ENCODE measurements at places on chromosomes 7 and 10. TPM values are rescaled to one million over a fixed set of nuclear protein-coding genes. Genes with fewer than 3 reads are reported as not detected.

KIF11 gene
- 41.4 TPM for total RNA-seq

DNA sequence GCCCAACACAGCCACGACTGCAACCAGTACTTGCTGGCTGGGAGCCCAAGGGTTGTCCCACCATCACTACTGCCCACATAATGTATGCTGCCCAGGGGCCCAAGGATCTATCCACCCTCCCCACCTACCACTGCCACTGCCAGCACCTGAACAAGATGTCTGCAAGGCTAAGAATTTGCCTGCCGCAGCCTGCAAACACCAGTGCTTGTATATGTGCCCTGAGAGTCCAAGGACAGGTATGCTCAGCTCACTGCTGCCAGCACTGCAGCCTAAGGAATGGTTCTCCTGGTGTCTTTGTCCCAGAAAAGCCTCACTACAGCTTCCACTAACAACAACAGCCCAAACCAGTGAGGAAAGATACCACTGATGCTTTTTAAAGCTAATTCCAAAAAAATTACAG lies 1174.0 kb downstream of the SORCS1 start:
- DNase-seq: no peak
- H3K4me1 ChIP-seq: no peaks in the 10 kb centered on the region
- H3K27me3 ChIP-seq: no peaks in the 10 kb centered on the region
- no peak overlapping the region for H3K4me3 ChIP-seq
- H3K36me3 ChIP-seq: no peaks in the 10 kb centered on the region

DNA sequence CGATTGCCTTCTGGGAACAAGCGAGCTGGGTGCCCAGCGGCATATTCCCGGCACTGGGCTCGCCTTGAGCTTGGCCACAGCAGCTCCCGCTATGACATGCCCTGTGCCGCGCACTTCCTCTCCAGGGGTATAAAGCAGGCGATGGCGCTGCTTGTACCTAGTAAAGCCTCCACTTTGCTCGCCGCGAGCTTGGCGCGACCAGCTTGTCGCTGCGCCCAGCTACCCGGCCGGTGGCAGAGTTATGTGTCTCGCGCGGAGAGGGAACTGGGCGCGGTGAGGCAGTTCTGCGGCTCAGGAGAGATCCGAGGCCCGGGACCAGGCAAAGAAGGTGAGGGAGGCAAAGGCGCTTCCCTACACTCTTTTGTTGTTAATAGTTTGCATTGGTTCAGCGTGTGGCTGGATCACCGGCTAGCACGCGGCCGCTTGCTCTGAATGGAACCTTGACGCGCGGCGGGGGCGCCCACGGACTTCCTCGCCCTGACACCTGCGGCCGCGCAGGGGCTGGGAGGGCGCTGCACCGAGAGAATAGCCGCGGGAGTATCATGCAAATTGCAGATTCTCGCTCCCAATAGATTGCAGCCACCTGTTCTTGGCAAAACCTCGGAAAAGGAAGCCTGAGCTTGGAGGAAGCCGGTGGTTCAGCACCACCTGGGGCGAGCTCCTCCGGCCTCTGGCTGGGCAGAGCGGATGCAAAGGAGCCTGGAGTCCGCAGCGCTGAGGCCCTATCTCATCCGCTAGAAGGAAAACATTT lies 3.0 kb upstream of the BUB3 start:
- peak; percentile 17 for DNase-seq
- peaks cover 37% of the 10 kb centered on the region for H3K27me3 ChIP-seq
- H3K27ac ChIP-seq: no peak overlapping the region
- H3K4me1 ChIP-seq: peaks cover 33% of the 10 kb centered on the region
- H3K36me3 ChIP-seq: peaks cover 33% of the 10 kb centered on the region

GRCh38 chr7:45416846-45417245 lies 157.3 kb upstream of the ADCY1 start:
- no peaks in the 10 kb centered on the region for H3K36me3 ChIP-seq
- no peak for DNase-seq
- no peak overlapping the region for H3K4me3 ChIP-seq
- H3K4me1 ChIP-seq: peaks cover 6% of the 10 kb centered on the region
- H3K27me3 ChIP-seq: peaks cover 4% of the 10 kb centered on the region
- no peak overlapping the region for H3K27ac ChIP-seq

- no peak overlapping the region for H3K27ac ChIP-seq
- DNase-seq: no peak
- H3K36me3 ChIP-seq: no peaks in the 10 kb centered on the region
- no peak overlapping the region for H3K4me3 ChIP-seq
Measured at GRCh38 chr10:97858001-97858439, 8.4 kb downstream of the GOLGA7B start.

GRCh38 chr7:15782656-15783055 lies 96.2 kb upstream of the MEOX2 start:
- H3K4me3 ChIP-seq: no peak overlapping the region
- no peak overlapping the region for H3K27ac ChIP-seq
- no peaks in the 10 kb centered on the region for H3K27me3 ChIP-seq
- H3K4me1 ChIP-seq: no peaks in the 10 kb centered on the region

Data from activated T-helper 2 cell treated with anti-CD3 and anti-CD28 coated beads, Interferon-gamma antibody, Interleukin-2, Interleukin-4, amounts not matched to agents 10 μg/mL and 5 μg/mL and 100 μg/mL, durations not matched to agents 14 hours and 24 hours and 36 hours (primary cell).